ENCODE measurements at places on chromosomes 16 and 17. TPM values are rescaled to one million over a fixed set of nuclear protein-coding genes. Genes with fewer than 3 reads are reported as not detected.

The ITGAL gene
- not detected for total RNA-seq

GRCh38 chr16:31128711-31129567 is 6.6 kb downstream of the PRSS8 start:
- DNase-seq = no peak

The RRAD gene
- total RNA-seq = not detected

GRCh38 chr16:72241930-72242329 is 70.0 kb upstream of the PMFBP1 start:
- DNase-seq = peak; percentile 68

The TAF15 gene
- 337 TPM for total RNA-seq

- DNase-seq = no peak
These were observed 100.1 kb downstream of the MARF1 start for GRCh38 chr16:15542734-15543347.

The PRRT2 gene
- total RNA-seq = 0.96 TPM

GRCh38 chr16:69865701-69866100 is 85.4 kb upstream of the CLEC18A start:
- no peak for DNase-seq

The DGKE gene
- total RNA-seq = 23.9 TPM

GRCh38 chr17:38415250-38416194 is 12.7 kb upstream of the ARHGAP23 start:
- DNase-seq = peak; percentile 70

GRCh38 chr17:64073771-64074703 is 53.6 kb upstream of the ICAM2 start:
- DNase-seq = no peak

GRCh38 chr17:61247439-61247838 is 152.2 kb upstream of the TBX2 start:
- peak; percentile 7 for DNase-seq

- peak; percentile 36 for DNase-seq
These were observed 894 bp upstream of the PHKG2 start for GRCh38 chr16:30747331-30747730.

The ITGAD gene
- total RNA-seq = not detected

The KRTAP2-3 gene
- not detected for total RNA-seq

- peak; percentile 83 for DNase-seq
These were observed 338.5 kb downstream of the PMP22 start for GRCh38 chr17:14926526-14927122.

The KCTD19 gene
- not detected for total RNA-seq
